Activated CD4-positive, alpha-beta memory T cell treated with anti-CD3 and anti-CD28 coated beads for 36 hours (primary cell): ENCODE measurements at places on chromosomes 13 and 19. TPM values are rescaled to one million over a fixed set of nuclear protein-coding genes. Genes with fewer than 3 reads are reported as not detected.

DNA sequence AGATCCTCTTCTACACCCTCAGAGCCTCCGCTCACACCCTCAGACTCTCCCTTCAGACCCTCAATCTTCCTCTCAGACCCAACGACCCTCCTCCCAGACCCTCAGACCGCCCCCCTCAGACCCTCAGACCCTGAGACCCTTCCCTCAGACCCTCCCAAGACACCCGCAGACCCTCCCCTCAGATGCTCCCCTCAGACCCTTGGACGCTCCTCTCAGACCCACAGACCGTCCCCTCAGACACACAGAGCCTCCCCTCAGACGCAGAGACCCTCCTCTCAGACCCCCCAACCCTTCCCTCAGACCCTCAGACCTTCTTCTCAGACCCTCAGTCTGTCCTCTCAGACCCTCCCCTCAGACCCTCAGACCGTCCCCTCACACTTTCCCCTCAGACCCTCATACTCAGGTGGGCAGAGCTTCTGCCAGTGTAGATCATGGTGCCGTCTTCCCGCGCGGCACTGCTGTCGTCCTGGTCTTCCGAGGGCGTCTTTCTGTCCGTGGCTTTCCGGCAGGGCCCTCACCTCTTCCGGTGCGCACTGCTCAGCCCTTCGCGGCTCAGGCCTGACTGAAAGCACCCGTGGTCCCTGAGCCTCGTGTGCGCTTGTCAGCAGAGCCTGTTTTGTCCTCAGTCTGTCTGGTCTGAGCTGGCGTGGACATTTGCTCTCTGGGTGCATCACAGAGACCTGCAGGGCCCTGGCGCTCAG lies 18.9 kb upstream of the TFDP1 start:
- no peak for DNase-seq

DNA sequence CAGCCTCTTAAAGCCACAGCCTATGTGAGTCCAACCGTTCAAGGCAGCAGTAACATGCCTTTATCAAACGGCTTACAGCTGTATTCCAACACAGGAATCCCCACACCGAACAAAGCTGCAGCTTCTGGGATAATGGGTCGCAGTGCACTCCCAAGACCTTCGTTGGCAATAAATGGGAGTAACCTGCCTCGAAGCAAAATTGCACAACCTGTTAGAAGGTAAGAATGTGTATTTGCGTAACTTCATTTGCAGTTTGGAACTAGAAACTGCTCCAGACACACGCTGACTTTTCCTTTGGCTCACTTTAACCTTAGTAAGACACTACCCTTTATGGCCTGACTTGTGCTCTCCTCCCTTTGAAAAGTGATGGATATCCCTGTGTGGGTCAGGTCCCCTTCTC lies 63.4 kb downstream of the SLAIN1 start:
- no peak for DNase-seq

GRCh38 chr19:18440415-18440877 lies 2.5 kb upstream of the ISYNA1 start:
- DNase-seq: peak; percentile 66

- DNase-seq: no peak
These were observed 101.0 kb downstream of the PAN3 start for GRCh38 chr13:28239374-28239773.

Gene PLPP2
- 0.67 TPM for total RNA-seq

DNA sequence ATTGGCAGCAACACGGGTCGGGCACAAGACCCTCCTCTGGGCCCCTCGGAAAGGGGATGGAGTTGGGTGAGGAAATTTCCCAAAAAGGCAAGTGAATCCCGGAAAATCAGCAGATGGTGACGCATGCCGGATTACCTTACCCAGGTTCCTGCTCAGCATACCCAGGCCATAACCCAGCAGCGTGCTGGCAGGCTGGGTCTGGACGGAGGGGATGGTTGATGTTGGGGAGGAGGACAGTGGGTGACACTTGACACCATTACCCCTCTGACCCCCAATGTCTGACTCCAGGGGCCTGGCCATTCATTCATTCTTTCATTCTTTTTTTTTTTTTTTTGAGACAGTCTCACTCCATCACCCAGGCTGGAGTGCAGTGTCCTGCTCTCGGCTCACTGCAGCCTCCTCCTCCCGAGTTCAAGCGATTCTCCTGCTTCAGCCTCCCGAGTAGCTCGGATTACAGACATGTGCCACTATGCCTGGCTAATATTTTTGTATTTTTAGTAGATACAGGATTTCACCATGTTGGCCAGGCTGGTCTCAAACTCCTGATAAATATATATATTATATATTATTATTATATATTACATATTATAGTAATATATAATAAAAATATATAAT lies 799 bp downstream of the PVR start:
- DNase-seq: peak; percentile 35

Gene KLF1
- 0.19 TPM for total RNA-seq

DNA sequence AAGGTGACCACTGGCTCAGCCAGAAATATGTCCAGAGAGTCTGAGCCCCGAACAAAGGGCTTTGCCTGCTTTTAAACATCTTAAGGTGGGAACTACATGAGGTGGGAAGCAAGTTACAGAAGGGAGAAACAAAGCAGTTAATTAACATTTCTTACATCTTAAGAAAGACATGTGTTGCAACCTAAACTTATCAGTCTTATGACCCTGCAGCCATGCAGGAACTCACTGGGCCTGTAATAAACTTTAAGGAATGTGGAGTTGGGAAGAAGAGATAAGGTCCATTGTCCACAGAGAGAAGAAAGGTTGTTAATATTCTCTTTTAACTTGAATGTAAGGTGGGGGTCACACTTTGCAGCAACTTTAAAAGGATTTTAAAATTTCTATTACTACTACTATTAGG lies 46.8 kb upstream of the CYP2A7 start:
- no peak for DNase-seq

Gene LIG1
- total RNA-seq: 174 TPM

Gene NKG7
- total RNA-seq: 140 TPM

Gene TMEM221
- not detected for total RNA-seq

- peak; percentile 59 for DNase-seq
These were observed at the start of gene SPRY2 for GRCh38 chr13:80341101-80341755. SPRY2 (minus strand) TSS chr13:80341126; CDS start chr13:80337705, 3,421 bp downstream.

GRCh38 chr13:75405976-75406703 lies 75.8 kb downstream of the TBC1D4 start:
- DNase-seq: no peak

- DNase-seq: no peak
These were observed 305.9 kb upstream of the SGCG start for GRCh38 chr13:22874839-22875238.

Gene CPB2
- total RNA-seq: not detected

Gene ARHGAP45
- 142 TPM for total RNA-seq

DNA sequence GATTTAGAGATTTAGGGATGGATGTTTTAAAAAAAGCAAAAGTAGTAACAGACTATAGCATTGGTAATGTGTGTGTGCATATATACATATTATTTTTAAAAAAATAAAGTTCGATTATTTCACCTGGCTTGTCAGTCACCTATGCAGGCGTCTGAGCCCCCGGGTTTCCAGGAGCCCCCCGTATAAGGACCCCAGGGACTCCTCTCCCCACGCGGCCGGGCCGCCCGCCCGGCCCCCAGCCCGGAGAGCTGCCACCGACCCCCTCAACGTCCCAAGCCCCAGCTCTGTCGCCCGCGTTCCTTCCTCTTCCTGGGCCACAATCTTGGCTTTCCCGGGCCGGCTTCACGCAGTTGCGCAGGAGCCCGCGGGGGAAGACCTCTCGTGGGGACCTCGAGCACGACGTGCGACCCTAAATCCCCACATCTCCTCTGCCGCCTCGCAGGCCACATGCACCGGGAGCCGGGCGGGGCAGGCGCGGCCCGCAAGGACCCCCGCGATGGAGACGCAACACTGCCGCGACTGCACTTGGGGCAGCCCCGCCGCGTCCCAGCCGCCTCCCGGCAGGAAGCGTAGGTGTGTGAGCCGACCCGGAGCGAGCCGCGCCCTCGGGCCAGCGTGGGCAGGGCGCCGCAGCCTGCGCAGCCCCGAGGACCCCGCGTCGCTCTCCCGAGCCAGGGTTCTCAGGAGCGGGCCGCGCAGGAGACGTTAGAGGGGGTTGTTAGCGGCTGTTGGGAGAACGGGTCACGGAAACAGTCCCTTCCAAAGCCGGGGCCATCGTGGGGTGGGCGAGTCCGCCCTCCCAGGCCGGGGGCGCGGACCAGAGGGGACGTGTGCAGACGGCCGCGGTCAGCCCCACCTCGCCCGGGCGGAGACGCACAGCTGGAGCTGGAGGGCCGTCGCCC lies 840 bp upstream of the CCNA1 start:
- peak; percentile 29 for DNase-seq

DNA sequence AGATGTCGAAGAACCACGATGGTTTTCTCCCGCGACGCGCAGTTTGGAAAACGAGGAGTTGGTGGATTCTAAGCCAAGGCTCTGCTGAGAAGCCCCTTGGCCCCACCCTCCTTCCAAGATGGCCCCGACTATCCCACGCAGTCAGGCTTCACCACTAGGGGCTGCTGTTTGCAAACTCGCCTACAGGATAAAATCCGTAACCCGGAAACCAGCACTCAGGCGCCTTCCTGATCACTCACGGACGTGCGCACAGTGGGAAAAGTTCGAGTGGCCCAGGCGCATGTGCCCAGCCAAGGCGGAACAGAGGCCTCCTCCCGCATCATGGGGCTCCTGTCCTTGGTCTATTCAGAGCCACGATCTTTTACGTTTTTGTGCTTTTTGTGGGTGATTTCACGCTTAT lies 19.2 kb upstream of the UQCR11 start:
- peak; percentile 65 for DNase-seq
